ENCODE measurements at places on chromosomes 6 and 20.

- DNase-seq = no peak
Measured at GRCh38 chr6:36867471-36868224, 7.0 kb downstream of the PPIL1 start.

GRCh38 chr6:142297996-142298753 lies 3.6 kb upstream of the ADGRG6 start:
- no peak for DNase-seq

DNA sequence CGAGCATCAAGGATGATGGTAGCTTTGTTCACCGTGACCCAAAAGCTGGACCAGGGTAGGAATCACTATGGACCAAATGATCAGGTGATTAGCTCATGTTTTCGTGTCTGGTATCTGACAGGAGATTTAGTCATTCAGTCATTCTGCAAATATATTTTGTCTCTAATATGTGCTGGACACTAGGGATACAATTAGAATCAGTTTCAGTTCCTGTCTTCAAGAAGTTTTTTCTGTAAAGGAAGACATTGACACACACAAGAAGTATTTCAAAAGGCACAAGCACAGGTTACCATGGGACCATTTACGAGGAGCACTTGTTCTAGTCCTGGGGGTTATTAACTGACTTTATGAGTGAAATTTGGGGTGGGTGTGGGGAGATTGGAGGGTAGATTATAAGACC lies 244.9 kb downstream of the HIVEP2 start:
- DNase-seq = no peak

GRCh38 chr6:41799559-41799911 lies 12.0 kb downstream of the TOMM6 start:
- DNase-seq = no peak

GRCh38 chr6:67328269-67328668 lies 1306.8 kb upstream of the ADGRB3 start:
- DNase-seq = no peak

- no peak for DNase-seq
Measured at GRCh38 chr6:107931894-107932293, 26.1 kb downstream of the SEC63 start.

DNA sequence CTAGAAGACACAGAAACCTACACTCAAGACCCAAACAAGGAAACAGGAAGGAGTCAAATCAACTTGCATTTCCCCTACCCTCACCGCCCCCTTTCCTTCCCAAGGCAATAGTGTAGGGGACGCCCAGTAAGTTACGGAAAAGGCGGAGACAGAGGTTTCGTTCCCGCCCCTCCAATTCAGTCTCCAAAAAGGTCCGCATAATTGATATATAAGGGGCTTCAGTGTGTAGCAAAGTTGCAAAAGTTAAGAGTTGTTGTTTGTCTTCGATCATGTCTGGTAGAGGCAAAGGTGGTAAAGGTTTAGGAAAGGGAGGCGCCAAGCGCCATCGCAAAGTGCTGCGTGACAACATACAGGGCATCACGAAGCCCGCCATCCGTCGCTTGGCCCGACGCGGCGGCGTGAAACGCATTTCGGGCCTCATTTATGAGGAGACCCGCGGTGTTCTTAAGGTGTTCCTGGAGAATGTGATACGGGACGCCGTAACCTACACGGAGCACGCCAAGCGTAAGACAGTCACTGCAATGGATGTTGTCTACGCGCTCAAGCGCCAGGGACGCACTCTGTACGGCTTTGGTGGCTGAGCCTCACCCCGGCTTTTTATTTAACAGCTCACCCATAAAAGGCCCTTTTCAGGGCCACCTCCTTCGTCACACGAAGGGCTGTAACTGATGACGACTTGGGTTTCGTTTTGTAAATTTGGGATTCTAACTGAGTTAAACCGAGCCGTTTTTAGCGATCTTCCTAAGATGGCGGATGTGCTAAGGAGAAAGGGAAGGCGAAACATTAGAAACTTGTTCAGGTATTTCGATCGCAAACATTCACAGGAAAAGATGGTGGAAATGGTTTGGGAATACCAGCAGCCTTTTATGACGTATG lies 124.6 kb upstream of the BTN3A2 start:
- DNase-seq = no peak

DNA sequence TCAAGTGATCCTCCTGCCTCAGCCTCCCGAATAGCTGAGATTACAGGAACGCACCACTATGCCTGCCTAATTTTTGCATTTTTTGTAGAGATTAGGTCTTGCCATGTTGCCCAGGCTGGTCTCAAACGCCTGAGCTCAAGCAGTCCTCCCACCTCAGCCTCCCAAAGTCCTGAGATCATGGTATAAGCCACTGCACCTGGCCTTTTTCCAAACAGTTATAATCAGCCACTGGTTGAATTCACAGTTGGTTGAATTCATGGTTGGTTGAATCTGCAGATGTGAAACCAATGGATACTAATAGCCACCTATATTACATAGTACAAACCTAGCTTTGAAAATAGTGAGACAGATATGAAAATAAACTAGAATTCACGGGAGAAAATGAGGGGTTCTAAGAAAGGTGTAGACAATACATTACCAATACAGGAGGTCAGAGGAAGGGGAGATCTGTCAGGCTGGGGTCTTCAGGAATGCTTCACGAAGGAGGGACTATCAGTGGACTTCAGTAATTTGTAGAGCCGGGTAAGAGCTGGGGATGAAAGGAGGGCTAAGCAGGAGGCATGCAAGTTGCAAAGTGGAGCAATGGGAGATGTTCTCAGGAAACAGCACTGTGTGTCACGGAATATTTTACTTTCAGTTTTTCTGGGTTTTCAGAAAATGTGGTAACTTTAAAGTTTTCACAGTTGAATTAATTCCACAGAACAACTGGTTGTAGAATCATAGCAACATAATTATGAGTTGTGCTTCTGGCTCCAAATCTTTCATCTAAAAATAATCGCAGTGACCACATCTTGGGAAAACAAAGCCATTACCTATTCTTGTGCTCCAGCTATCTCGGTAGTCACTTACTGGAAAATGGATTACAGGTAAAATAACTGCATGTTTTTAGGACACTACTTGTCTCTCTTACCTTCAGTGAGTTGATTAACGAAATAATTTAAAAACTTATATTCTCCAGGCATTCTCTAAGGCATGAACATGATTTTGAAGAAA lies 12.9 kb upstream of the CEP85L start:
- no peak for DNase-seq

DNA sequence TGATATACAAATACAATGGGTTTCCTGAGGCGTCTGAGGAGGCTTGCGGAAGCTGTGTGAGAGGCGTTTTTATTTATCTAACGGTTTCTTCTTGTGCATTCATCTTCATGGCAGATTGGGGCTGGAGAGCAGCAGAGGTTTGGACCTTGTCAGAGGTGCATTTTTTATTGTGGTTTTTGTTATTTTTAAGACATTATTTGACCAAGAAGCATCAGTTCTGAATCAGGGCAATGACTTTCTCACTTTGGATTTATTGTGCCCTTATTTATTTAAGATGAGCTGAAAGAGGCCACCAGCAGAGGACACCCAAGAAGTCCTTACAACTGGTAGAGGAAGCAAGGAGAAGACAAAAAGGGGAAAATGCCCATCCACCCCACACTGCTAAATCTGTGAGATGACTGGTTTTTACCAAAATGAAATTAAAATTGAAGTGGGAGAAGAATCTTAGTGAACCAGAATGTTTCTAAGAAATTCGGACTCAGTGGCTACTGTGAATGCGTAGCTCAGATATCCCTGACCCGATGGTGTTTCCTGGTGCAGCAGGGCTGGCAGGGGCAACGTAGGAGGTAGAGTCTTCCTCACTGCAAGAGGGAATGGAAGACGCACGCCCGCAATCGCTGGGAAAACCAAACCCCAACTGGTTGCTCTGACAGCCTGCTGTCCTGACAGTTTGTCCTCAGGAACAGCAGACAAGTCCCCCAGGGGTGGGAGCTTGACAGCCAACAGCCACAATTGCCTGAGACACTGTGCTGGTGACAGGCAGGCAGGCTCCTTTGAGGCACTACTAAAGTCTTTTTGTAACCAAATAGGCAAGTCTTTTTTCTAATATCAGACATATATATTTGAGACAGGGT lies 14.2 kb downstream of the PRR18 start:
- no peak for DNase-seq

- DNase-seq = no peak
Measured at GRCh38 chr20:21183722-21184121, 57.8 kb downstream of the KIZ start.

DNA sequence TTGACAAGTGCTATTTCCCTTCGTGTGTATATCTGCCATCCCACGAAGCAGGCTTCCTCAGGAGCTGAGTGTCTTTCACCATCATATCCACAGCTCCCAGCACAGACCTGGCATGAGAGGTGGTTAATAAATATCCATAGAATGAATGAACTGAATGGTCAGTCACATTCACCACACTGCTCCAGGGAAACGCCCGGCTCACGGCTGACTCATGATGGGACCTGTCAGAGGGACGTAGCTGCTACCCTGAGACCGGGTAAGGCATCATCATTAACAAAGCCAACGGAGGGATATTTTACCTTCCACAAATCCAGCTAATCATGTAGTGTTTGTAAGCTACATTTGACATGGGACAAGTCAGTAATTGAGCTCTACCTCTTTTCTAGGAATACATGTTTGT lies 12.5 kb downstream of the AGPAT4 start:
- DNase-seq = no peak

- no peak for DNase-seq
Measured at GRCh38 chr20:40657526-40657925, 31.5 kb downstream of the MAFB start.

- no peak for DNase-seq
Measured at GRCh38 chr6:75428204-75428603, 65.4 kb downstream of the FILIP1 start.

- DNase-seq = no peak
Measured at GRCh38 chr6:132298344-132298949, 102.8 kb downstream of the MOXD1 start.

- no peak for DNase-seq
Measured at GRCh38 chr20:3996399-3996798, 19.0 kb downstream of the RNF24 start.

DNA sequence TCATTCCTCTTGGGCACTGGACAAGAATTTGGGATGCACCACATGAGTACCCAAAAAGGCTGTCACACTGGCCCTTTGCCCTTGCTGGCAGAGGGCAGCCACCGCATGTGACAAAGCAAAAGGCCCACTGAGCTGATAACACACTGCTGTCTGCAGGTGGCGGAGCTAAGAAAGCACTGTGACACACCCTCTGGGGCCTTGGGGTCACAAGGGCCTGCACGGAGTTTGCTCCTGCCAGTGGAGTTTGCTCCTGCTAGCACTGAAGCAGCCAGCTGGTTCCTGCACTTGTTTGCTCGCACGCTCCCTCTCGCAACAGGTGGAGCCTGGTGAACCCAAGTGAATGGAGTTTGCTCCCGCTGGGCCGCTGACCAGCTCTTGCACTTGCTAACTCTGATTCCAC lies 132.6 kb downstream of the LCA5 start:
- DNase-seq = no peak

DNA sequence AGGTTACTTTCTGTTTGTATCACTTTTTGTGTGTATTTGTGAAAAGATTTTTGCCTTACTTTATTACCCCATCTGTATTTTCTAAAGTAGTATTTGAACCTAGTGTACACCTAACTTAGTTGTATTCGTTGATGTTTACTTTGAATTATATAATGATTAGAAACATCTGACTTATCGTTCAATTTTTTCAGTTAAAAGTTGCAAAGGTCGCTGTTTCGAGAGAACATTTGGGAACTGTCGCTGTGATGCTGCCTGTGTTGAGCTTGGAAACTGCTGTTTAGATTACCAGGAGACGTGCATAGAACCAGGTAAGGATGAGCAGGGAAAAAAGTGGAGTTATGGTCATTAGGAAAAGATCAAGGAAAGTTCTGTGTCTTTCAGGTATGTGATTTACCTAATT lies 42.0 kb downstream of the ENPP1 start:
- no peak for DNase-seq

- DNase-seq = no peak
Measured at GRCh38 chr6:13248053-13248452, 80.3 kb downstream of the TBC1D7 start.

All from GOT3 (cell line).